Hepatocyte (in vitro differentiated cells): ENCODE measurements at places on chromosomes 4 and X. TPM values are rescaled to one million over a fixed set of nuclear protein-coding genes. Genes with fewer than 3 reads are reported as not detected.

- DNase-seq = no peak
Measured at GRCh38 chr4:169160825-169161224, 109.9 kb downstream of the SH3RF1 start.

The BEX4 gene
- polyA plus RNA-seq = 112 and 119 TPM in 2 replicates

- DNase-seq = no peak
Measured at GRCh38 chrX:104137496-104137895, 19.3 kb downstream of the SLC25A53 start.

DNA sequence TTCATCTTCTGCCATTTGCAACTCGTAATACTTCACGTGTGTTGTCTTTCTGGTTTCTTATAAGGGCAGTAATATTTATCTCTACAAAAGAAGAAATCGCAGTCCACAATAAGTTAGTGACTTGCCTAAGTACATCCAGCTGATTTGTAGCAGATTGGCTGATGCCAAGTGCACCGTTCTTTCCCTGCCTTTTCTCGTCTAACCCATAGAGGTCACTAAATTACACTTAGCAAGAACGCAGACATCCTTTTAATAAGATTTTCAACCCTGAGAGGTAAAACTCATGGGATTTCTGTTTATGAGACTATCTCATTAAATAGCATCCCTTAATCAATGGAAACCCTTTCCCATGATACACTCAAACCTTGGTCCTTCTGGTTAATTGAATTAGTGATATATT lies 408.6 kb upstream of the ACTRT1 start:
- peak; percentile 13 for DNase-seq

DNA sequence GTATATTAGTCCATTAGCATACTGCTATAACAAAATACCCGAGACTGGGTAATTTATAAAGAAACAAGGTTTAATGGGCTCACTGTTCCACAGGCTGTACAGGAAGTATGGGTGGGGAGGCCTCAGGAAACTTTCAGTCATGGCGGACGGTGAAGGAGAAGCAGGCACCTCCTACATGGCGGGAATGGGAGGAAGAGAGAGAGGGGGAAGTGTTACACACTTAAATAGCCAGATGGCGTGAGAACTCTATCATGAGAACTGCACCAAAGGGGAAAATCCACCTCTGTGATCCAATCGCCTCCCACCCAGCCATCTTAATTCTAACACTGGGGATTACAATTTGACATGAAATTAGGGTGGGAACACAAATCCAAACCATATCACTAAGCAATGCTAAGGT lies 98.9 kb upstream of the SH3RF1 start:
- DNase-seq = no peak

- DNase-seq = peak; percentile 7
Measured at GRCh38 chr4:138348055-138348454, 105.9 kb upstream of the SLC7A11 start.

DNA sequence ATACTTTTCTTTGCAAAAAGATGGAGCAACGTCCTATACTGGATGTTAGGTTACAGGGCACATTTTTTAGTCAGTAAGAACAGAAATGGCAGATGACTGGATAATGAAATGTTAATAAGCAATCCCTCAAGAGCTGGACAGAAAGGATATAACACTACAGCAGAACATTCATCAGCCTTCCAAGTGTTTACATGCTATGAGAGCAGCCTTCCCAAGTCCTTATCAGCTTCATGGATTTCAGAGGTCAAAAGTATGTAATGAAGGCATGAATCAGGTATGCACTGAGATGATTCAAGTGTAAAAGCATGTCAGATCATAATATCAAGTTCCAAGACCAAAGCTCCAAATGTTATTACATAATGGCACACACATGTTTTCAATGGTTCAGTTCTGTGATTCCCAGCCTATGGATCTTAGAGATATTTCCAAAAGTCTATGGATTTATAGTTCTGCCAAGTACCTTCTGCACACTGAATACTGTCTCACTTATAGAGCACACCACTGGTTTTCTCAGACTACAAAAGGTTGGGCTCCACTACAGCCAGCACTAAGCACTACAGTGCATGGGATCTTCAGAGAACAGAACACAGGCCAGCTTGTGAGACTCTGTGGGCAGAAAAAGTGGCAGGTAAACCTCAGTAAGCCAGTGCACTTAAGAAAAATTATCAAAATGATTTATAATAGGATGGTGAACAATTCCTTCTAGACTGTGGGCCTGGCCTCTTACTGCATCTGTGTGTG lies 49.2 kb downstream of the GPC4 start:
- DNase-seq = peak; percentile 10

DNA sequence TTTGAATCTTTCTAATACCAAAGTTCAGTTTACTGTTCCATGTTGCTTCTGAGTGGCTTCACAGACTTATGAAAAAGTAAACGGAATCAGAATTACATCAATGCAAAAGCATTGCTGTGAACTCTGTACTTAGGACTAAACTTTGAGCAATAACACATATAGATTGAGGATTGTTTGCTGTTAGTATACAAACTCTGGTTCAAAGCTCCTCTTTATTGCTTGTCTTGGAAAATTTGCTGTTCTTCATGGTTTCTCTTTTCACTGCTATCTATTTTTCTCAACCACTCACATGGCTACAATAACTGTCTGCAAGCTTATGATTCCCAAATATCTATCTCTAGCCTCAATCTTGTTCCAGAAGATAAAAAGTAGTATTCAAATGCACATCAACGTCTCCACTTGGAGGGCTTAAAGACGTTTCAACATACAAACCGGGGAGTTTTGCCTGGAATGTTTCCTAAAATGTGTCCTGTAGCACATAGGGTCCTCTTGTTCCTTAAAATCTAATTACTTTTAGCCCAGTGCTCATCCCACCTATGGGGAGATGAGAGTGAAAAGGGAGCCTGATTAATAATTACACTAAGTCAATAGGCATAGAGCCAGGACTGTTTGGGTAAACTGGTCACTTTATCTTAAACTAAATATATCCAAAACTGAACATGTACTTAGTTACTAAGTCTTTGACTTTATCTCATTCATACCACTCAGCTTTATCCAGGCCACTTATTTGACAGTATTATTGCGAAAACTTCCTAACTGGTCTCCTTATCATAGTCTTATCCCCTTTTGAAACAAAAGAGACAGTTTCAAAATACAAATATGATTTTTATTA lies 3.6 kb upstream of the AFP start:
- peak; percentile 28 for DNase-seq

DNA sequence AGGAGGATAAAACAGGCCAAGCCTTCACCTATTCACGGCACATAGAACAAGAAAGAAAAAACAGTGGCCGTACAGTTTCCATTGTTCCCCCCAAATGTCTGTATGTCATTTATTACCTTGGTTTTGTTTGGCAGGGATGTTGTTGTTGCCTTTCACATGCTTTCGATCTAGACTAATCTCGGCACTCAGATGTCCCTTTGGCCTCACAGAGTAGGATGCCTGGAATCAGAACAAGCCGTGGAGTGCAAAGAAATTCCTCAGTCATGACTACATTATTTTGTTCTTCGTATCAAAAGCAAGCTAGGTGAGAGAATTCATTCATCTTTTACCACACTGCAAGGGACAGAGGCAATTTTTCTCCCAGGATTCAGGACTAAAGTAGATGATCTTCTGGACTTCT lies 106.9 kb downstream of the SMIM20 start:
- no peak for DNase-seq
